Gastrocnemius medialis (tissue), 4 donors: ENCODE measurements at places on chromosomes 11 and 22.

DNA sequence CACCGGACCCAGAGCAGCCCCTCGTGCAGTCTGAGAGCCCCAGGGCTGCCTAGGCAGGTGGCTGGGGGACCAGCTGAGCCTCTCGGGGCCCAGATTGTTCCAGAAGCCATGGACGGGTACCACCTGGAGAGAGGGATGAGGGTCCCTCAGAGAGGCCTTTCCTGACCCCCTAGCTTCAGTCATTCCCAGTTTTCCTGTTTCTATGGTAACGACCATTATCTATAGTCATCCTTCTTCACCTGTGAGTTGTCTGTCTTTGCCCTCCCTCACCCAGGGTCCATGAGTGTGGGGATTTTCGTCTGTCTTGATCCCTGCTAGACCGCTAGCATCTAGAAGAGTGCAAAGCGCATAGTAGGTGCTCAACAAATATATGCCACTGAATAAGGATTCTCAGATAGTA is 76.3 kb upstream of the TCF20 start:
- H3K4me3 ChIP-seq: no peak overlapping the region
- no peak for DNase-seq
- no peak overlapping the region for H3K27ac ChIP-seq
- no peaks in the 10 kb centered on the region for H3K36me3 ChIP-seq

- H3K36me3 ChIP-seq: no peaks in the 10 kb centered on the region
- H3K4me3 ChIP-seq: no peak overlapping the region
- no peaks in the 10 kb centered on the region for H3K27me3 ChIP-seq
- no peak for DNase-seq
- H3K27ac ChIP-seq: no peak overlapping the region
Measured at GRCh38 chr11:30106222-30107181, 89.7 kb upstream of the KCNA4 start.

DNA sequence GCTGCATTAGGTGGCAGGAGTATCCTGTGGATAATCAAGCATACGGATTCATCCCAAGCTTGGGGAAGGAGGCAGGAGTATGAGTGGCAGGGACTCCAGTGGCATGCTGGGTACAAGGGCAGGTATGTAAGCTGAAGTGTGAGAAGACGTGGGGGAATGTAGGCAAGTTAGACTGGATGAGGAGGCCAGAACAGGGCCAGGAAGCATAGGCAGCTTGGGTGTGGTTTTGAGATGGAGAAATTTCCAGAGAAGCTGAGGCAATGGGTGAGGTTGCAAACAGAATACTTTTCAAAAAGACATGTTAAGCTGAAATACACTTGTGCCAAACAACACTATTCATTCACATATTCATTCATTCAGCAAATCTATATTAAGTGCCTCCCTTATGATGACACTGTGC is 43.1 kb upstream of the AMOTL1 start:
- H3K36me3 ChIP-seq: no peaks in the 10 kb centered on the region
- no peak for DNase-seq
- H3K27me3 ChIP-seq: no peaks in the 10 kb centered on the region
- H3K4me3 ChIP-seq: no peak overlapping the region

DNA sequence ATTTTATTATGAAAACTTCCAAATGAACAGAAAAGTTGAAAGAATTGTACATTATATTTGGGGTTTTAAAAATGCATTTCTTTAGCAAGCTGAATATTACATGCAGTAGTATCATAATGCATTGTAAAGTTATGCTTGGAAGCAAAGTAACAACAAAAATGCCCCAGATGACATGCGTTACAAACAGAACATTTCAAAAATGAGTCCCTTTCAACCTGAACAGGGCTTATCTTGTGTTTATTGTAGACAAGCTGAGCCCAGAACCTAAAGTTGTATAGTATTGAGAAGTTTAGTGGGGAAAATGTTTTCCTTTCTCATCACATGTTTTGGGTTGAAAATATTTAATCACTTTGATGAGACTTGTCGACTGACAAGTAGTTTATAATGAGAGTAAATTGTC is 68.8 kb downstream of the CECR2 start:
- no peaks in the 10 kb centered on the region for H3K27me3 ChIP-seq
- no peak for DNase-seq
- H3K36me3 ChIP-seq: no peaks in the 10 kb centered on the region
- H3K4me3 ChIP-seq: no peak overlapping the region

- H3K27ac ChIP-seq: no peak overlapping the region
- no peaks in the 10 kb centered on the region for H3K27me3 ChIP-seq
- no peak for DNase-seq
Measured at GRCh38 chr11:87639753-87640364, 535.4 kb downstream of the RAB38 start.

- H3K4me3 ChIP-seq: no peak overlapping the region
- no peaks in the 10 kb centered on the region for H3K4me1 ChIP-seq
- H3K27me3 ChIP-seq: no peaks in the 10 kb centered on the region
- H3K36me3 ChIP-seq: no peaks in the 10 kb centered on the region
Measured at GRCh38 chr11:20518323-20518834, 81.0 kb upstream of the SLC6A5 start.

GRCh38 chr11:22193348-22194051 is 615 bp downstream of the ANO5 start:
- H3K4me3 ChIP-seq: peak overlapping the region; percentile 94
- H3K4me1 ChIP-seq: peaks cover 28% of the 10 kb centered on the region
- peak; percentile 8 for DNase-seq
- H3K36me3 ChIP-seq: no peaks in the 10 kb centered on the region
- peak overlapping the region; percentile 98 for H3K27ac ChIP-seq

- no peaks in the 10 kb centered on the region for H3K36me3 ChIP-seq
- no peak overlapping the region for H3K27ac ChIP-seq
- DNase-seq: no peak
- H3K4me3 ChIP-seq: no peak overlapping the region
- H3K27me3 ChIP-seq: no peaks in the 10 kb centered on the region
Measured at GRCh38 chr11:107648242-107648641, 57.3 kb downstream of the ELMOD1 start.

- no peaks in the 10 kb centered on the region for H3K27me3 ChIP-seq
- H3K4me1 ChIP-seq: no peaks in the 10 kb centered on the region
- no peak for DNase-seq
- H3K27ac ChIP-seq: no peak overlapping the region
Measured at GRCh38 chr11:113262594-113262993, 51.8 kb upstream of the TTC12 start.

GRCh38 chr22:30828187-30829155 is 133.8 kb downstream of the OSBP2 start:
- no peaks in the 10 kb centered on the region for H3K4me1 ChIP-seq
- no peaks in the 10 kb centered on the region for H3K27me3 ChIP-seq
- no peaks in the 10 kb centered on the region for H3K36me3 ChIP-seq
- no peak overlapping the region for H3K4me3 ChIP-seq

DNA sequence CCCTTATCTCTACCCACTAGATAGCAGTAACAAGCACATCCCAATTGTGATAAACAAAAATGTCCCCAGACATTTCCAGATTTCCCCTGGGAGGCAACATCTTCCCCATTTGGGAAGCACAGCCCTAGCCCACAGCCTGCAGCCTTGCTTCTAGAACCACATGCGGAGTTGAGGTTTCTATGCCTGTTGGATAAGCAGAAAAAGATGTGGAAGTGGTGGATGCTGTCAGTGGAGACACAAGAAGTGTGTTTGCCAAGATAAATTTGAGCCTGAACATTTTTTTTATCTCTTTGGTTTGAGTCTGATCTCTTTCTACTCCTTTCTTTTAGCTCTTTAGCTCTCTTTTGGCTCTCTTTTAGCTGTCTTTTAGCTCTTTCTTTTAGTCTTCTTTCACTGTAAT is 884.5 kb downstream of the NTM start:
- H3K4me1 ChIP-seq: no peaks in the 10 kb centered on the region
- DNase-seq: no peak
- no peaks in the 10 kb centered on the region for H3K27me3 ChIP-seq
- H3K4me3 ChIP-seq: no peak overlapping the region
- no peak overlapping the region for H3K27ac ChIP-seq

DNA sequence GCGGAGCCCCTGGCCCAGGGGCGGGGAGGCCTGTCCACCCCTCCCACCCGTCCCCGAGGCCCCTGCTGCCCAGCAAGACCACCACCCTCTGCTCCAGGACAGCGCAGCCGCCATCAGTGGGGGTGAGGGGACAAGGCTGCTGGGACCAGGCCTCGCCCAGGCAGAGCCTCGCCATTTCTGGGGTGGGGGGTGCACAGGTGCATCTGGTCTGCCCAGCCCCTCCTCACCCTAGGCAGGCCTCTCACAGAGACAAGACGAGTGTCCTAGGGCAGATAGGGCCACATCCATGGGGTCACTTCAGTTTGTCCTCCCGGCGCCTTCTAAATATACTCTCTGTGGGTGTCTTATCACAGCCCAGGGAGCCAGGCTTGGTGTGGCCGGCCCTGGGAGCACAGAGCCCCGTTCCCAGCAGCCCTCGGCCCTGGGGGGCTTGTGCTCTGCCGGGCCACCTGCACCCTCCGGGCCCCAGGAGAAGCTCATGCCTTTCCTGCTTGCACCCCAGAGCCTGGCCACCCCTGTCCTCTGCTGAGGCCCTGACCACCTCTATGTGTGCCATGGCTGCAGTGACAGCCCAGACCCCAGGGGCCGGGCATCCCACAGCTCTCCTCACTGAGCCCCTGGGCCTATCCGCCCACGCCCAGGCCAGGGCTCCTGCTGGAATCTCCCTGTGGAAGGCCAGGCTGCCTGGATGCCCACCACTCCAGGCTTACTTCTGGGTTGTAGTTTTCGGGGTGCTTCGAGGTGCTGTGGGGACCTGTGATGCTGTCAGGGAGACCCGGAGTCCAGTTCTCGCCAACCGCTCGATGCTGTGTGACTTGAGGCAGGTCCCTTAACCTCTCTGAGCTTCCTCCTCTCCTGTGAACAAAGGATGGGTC is 70.8 kb downstream of the KCNQ1 start:
- peak; percentile 1 for DNase-seq
- H3K27me3 ChIP-seq: no peaks in the 10 kb centered on the region
- H3K27ac ChIP-seq: no peak overlapping the region
- H3K36me3 ChIP-seq: no peaks in the 10 kb centered on the region
- no peak overlapping the region for H3K4me3 ChIP-seq
- H3K4me1 ChIP-seq: no peaks in the 10 kb centered on the region

DNA sequence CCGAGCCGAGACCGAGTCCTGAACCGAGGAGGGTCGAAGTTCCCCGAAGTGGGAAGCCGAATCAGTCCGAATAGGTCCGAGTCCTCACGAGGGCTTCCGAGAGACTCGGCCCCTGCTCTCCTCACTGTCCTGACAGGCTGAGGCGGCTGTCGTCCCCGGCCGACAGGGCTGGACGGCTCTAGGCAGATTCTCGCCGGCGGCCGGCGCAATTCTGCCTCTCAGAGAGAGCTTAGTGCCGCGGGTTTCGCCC is 191 bp upstream of the DEAF1 start:
- peak overlapping the region; percentile 100 for H3K27ac ChIP-seq
- no peaks in the 10 kb centered on the region for H3K27me3 ChIP-seq
- no peak for DNase-seq
- peak overlapping the region; percentile 92 for H3K4me3 ChIP-seq
- peaks cover 35% of the 10 kb centered on the region for H3K4me1 ChIP-seq

DNA sequence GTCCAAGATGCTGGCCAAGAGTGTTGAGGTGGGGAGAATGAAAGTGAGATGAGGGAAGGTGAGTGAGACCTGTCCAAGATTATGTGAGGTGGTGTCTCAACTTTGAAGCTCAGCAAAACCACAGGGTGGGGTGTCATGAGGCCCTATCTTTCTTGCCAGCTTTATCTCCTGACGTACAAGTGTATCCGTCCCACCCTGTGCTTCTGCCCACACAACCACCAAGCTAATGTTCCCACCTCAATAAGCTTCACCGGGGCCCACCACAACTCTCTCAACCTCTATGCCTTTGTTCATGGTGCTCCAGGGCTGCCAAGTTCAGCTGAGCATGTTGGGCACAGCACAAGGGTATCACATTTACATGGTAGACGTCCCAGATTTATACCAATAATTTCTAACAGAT is 7.1 kb upstream of the TPST2 start:
- no peaks in the 10 kb centered on the region for H3K4me1 ChIP-seq
- H3K36me3 ChIP-seq: no peaks in the 10 kb centered on the region
- no peaks in the 10 kb centered on the region for H3K27me3 ChIP-seq
- no peak for DNase-seq
- H3K4me3 ChIP-seq: no peak overlapping the region

GRCh38 chr11:19953336-19953735 is 206.9 kb downstream of the DBX1 start:
- peak overlapping the region; percentile 32 for H3K27ac ChIP-seq
- no peaks in the 10 kb centered on the region for H3K27me3 ChIP-seq
- H3K36me3 ChIP-seq: no peaks in the 10 kb centered on the region
- H3K4me3 ChIP-seq: no peak overlapping the region

DNA sequence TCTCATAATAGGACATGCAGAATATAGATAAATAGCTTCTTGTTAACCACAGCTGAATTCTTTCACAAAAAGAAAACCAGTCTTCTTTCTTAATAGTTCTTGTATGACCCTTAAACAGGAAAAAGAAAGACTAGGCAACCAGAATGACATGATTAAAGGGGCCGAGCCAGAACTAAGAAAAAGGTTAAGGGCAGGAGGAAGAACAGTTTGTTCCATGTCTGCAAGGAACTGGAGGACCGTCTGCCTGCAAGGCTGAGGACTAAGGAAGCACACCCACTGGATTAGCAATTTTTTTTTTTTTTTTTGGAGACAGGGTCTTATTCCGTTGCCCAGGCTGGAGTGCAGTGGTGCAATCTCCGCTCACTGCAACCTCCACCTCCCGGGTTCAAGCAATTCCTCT is 26.0 kb upstream of the TMPRSS5 start:
- H3K27me3 ChIP-seq: no peaks in the 10 kb centered on the region
- DNase-seq: no peak
- no peak overlapping the region for H3K4me3 ChIP-seq
- no peaks in the 10 kb centered on the region for H3K36me3 ChIP-seq
- H3K27ac ChIP-seq: no peak overlapping the region
- peaks cover 5% of the 10 kb centered on the region for H3K4me1 ChIP-seq

DNA sequence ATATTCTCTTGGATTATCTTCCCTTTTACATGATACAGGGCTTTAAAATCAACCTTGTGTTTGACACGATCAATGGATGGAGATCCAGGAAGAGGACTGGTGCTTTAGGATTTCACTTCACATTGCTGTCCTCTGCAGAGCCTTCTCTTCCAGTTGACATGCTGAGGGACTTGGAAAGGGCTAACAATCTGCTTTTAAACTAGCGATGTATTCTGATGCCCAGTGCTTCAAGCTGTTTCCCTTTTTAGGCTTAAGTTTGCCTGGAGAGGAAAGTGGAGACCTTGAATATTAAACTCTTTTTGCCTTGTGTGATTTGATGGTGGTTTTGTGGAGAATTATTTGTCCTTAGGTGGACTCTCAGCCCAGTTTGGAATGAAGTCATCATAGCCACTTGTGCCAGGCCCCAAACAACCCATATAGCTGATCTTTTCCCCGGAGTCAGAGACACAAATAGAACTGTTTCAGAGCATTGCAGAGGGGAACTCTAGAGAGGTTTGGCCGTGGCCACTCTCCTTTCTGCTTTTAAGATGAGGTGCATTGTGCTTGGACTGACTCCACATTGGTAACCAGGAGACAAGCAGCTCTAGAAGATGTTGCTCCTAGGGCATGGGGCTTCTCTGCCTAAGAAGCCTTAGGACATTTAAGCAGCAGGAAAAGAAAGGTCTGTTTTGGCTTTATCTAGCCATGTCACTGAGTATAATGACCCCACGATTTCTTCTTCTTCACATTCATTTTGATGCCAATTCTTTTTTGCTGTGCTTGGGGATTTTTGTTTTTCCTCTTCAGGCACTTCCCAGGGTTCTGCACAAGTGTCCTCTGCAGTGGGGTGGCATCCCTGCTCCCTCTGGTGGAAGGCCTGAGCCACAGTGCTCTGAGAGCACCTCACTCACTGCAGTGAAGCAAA is 152.8 kb downstream of the NCAM1 start:
- H3K27me3 ChIP-seq: no peaks in the 10 kb centered on the region
- no peak overlapping the region for H3K4me3 ChIP-seq
- peak; percentile 17 for DNase-seq
- no peak overlapping the region for H3K27ac ChIP-seq
- H3K4me1 ChIP-seq: peaks cover 4% of the 10 kb centered on the region
